ENCODE measurements at places on chromosomes 11 and 22.

DNA sequence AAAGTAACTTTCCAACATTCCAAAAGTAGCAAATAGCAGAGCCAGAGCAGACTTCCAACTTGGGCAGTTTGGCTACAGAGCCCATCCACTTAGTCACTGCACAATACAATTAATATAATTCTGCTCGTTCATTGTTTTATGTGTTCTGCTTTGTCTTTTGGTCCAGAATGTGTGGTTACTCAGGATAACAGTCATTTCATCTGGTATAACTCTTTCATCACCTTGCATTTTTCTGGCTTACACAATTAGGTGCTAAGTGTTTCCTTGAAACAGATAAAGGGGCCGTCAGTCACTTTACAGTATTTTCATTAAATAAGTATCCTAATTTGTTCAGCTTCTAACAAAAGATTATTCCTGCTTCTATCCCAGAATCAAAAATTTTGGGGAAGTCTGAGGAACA, 87.2 kb downstream of the LARGE2 start:
- DNase-seq, result no peak

DNA sequence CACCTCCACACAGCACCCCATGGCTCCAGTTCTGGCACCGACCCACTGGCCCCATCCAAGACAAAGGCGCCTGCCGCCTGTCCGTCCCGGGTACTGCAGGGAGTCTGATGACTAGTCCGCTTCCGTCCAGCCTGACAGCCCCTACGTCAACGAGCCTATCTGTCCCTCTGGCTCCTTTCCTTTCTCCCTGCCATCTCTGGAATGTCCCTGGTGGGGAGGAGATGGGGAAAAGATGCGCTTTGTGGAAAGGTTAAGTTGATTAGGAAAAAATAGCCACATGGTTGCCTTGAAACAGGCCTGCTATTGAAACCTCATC, 10.4 kb downstream of the PDGFB start:
- no peak for DNase-seq

DNA sequence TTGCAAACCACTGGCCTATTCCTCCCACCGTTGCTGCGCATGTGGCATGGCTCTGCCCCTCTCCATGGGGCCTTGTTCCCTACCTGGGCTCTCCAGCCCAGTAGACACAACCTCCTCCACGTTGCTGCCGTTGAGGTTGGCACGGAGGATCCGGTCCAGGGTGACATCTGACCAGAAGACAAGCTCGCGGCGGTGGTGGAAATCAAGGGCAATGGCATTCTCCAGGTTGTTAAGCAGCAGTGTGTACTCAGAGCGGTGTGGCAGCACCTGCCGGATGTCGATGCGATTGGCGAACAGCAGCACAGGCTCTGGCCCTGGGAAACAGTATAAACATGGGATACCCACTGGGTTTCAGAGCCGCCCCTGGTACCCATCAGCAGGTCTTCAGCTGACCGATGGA, 23.8 kb downstream of the LRP4 start:
- no peak for DNase-seq

- DNase-seq, result no peak
Measured at GRCh38 chr11:78504708-78505107, 70.0 kb downstream of the NARS2 start.

GRCh38 chr11:127226380-127226779, 225.8 kb upstream of the KIRREL3 start:
- no peak for DNase-seq

GRCh38 chr11:40276960-40277359, 1182.5 kb downstream of the LRRC4C start:
- DNase-seq, result no peak
